ENCODE measurements at places on chromosomes 4 and X.

DNA sequence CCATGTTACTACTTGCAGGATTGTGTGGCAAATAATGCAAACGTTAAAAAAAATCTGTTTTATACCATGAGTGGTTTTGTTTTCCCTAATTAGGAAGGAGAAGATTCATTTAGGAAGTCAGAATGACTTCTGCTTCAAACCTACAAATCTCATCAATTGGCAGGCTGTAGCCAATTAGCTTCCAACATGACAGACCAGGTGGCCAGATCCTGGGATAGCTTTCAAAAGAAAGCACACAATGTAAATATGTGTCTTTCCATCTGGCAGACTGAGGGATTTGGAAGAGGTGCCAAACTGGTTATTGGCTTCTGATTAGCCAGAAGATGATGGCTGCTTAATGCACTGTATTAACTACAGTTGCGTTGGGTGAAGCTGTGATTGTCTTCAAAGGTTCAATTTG is 432.8 kb downstream of the ANKRD50 start:
- no peak for DNase-seq

GRCh38 chr4:11719879-11720278 is 291.2 kb upstream of the HS3ST1 start:
- no peak for DNase-seq

GRCh38 chr4:7418131-7418943 is 16.4 kb downstream of the PSAPL1 start:
- no peak for DNase-seq

- no peak for DNase-seq
Observed at GRCh38 chr4:184728858-184729257, 5.0 kb downstream of the CENPU start.
